ENCODE measurements at places on chromosomes 2 and 18.

GRCh38 chr2:229141424-229142025 lies 129.6 kb downstream of the PID1 start:
- DNase-seq, result no peak

- DNase-seq, result no peak
Measured at GRCh38 chr2:128632501-128632800, 313.8 kb upstream of the HS6ST1 start.

DNA sequence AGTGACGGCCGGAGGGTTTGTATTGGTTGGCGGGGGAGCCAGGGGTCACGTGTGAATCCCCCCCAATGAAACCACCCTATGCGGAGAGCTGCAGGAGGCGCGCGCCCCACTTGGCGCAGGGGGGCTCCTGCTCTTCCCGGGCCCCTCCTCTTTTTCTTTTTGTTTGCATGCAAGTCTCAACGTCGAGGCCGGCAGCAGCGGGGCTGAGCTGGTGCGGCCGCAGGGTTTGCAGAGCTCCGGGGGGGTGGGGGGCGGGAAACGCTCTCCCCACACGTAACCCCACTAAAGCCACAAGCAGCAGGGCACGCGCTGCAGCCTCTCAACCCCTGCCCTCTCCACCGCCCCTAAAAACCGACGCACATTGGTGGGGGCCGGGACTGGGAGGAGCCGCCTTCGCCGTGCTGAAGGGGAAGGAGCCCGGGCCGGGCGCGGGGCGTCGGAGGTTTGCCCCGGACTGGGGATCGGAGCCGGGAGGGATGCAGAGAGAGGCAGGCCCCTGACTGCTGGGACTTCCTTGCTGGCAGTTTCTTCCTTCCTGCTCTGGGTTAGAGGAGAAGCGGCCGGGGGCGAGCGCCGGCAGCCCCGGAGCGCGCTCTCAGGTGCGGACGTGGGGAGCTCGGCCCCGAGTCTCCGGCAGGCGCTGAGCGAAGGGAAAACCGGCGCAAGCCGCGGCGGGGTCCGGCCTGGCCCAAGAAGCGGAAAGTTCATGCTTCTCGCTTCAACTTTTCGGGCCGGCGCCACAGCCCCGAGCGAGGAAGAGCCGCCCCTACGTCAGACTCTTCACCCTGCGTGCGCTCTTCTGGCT lies 864 bp downstream of the LBH start:
- DNase-seq, result no peak

- no peak for DNase-seq
Measured at GRCh38 chr2:33363325-33364298, 112.8 kb upstream of the RASGRP3 start.

DNA sequence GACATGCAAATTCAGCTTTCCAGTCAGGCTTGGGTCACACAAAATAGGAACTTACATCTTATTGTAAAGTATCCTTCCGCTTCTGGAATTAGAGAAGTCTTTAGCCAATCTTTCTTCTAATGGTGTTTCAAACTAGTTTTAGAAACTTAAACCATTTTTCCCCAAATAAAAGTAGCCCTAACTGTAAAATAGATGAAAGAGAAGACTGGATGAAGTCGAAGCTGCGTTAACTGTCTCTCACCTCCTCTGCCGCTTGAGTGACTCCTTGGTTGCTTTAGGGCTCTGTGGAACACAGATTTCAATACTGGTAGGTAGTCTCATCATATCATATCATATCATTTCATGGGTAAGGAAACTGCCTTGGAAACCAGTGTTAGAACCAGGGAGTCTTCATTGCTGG lies 498.4 kb downstream of the XIRP2 start:
- no peak for DNase-seq

- DNase-seq, result no peak
Measured at GRCh38 chr2:63425606-63426005, 162.7 kb downstream of the WDPCP start.

GRCh38 chr2:163617517-163617916 lies 118.3 kb downstream of the FIGN start:
- no peak for DNase-seq

DNA sequence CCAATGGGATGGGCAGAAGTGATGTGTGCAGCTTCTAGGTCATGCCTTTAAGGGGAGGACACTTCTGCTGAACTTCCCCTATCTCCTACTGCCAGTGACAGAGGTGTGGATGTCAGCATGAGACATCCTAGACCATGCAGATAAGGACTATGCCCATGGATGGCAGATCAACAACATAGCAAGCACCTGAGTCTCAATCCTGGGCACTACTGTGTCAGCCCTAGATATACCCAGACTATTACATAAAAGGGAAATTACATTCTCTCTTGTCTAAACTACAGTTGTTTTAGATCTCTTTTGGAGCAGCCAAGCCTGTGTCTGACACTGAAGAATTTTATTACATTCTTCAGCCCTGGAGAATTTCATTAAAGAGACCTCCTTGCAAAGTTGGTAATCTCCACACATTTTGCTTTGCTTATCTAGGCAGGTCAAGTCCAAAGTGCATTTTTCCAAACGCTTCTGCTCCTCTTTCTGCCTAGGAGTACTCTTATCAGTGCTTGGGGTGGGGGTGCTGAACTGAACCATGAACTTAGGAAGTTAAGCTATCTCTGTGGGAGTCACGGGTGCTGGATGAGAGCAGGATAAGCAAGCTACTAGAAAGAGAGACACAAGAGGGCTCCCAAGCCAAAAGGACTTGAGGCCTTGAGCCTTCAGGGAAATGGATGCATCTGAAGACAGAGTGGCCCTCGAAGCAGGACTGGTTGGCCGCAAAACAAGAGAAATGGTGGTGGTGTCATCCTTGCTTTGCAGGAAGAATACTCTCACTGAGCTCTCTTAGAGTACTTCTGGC lies 95.2 kb upstream of the SPRED2 start:
- DNase-seq, result no peak

GRCh38 chr2:111618978-111619902 lies 264.8 kb downstream of the ANAPC1 start:
- DNase-seq, result no peak

DNA sequence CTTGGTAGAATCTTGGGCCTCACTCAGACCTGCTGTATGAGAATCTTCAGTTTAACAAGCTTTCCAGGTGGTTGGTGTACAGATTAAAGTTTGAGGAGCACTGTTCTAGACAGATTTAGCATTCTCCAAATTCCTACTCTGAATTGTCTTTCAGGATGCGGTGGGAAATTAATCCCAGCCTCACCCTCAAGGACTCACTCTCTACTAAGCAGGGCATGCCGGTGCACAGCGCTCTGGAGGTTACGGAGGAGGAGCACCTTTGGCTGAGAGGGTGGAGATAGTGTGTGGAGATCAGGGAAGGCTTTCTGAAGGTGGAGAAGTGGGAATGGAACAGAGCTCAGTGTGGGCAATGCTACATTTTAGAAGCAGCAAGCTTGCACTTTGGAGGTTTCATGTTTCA lies 359.2 kb downstream of the LRATD1 start:
- no peak for DNase-seq

GRCh38 chr2:75238670-75239330 lies 39.5 kb upstream of the TACR1 start:
- no peak for DNase-seq

GRCh38 chr2:44230378-44230777 lies 44.9 kb upstream of the SLC3A1 start:
- no peak for DNase-seq

GRCh38 chr2:40556293-40556692 lies 104.4 kb upstream of the SLC8A1 start:
- no peak for DNase-seq

- no peak for DNase-seq
Measured at GRCh38 chr18:78664048-78664447, 315.6 kb upstream of the SALL3 start.

GRCh38 chr18:49023271-49023937 lies 72.6 kb upstream of the SMAD7 start:
- DNase-seq, result no peak

- DNase-seq, result no peak
Measured at GRCh38 chr2:105515581-105516415, 116.9 kb upstream of the FHL2 start.

- no peak for DNase-seq
Measured at GRCh38 chr18:33839452-33840211, 261.6 kb downstream of the ASXL3 start.

DNA sequence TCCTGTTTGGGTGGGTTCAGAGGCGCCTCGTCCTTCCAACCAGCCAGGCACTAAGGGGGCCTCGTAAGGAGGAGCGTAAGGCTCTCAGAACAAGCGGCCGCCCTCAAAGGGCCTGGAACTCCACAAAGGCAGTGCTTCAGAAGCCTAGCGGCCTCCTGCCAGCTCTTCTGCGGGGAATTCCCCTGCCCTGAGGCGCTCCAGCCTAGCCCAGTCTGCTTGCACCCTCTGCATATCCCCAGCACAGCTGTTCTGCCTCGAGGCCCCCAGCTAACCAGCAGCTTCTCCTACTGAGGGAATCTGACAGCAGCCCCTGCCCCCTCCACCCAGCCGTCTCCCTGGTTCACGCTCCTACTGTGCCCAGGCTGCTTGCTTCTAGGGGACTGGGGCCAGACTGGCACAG lies 265.9 kb downstream of the TFCP2L1 start:
- DNase-seq, result no peak

- DNase-seq, result no peak
Measured at GRCh38 chr18:36307513-36307912, 10.0 kb downstream of the FHOD3 start.

DNA sequence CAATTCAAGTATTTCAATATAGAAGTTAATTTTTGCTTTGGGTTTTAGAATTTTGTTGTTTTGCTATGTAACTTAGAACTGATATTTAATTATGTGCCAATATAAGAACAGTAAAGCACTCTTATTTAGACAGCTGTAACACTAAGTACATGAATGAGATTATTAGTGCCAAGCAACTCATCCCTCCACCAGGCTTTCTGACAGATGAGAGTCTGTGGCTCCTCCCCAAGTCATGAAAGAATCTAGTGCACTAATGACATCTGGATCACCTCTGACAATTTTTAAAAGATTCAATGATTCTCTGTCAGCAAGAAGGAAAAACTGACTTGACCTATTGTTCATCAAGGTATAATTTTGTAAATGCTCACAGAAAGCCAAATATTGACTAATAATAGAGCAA lies 67.8 kb downstream of the TMEFF2 start:
- no peak for DNase-seq

DNA sequence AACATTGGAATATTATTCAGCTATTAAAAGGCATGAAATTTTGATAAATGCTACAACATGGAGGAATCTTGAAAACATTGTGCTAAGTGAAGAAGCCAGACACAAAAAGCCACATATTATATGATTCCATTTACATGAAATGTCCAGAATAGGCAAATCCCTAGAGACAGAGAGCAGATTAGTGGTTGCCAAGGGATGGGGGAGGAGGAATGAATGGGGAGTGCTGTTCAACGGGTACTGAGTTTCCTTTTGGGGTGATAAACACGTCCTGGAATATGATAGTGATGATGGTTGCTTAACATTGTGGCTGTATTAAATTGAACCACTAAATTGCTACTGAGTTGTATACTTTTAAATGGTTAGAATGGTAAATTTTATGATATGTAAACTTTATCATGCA lies 8.9 kb upstream of the TWSG1 start:
- DNase-seq, result no peak

DNA sequence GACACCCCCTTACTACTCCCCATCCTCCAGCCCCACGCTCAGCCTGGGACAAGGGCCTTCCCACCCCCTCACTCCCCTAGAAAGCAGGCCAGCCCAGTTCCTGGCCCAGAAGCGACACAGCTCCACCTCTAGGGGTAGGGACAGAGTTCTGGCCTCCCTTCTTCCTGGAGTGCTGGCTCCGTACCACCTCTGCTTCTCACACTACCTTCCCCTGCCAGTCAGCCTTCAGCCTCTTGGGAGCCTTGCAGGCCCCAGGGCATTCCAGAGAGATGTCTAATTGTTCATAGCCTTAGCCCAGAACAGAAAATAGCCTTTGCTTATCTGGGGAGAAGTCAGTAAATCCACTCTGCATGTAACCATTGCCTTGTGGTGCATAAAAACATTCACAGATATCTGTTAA lies 13.1 kb upstream of the CATIP start:
- DNase-seq, result no peak

- peak; percentile 68 for DNase-seq
Measured at GRCh38 chr2:106095478-106096298, 98.4 kb downstream of the UXS1 start.

DNA sequence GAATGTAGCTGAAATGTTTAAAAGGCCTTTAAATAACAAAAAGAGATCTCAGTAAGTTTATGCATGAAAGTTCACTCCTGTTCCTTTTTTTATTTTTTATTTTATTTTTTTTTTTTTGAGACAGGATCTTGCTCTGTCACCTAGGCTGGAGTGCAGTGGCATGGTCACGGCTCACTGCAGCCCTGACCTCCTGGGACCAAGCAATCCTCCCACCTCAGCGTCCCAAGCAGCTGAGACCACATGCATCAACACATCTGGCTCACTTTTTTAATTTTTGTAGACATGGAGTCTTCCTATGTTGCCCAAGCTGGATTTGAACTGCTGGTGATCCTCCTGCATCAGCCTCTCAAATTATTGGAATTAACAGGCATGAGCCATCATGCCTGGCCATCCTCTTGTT lies 84.3 kb downstream of the KANSL1L start:
- no peak for DNase-seq

- no peak for DNase-seq
Measured at GRCh38 chr2:16374671-16375070, 291.0 kb downstream of the CYRIA start.

DNA sequence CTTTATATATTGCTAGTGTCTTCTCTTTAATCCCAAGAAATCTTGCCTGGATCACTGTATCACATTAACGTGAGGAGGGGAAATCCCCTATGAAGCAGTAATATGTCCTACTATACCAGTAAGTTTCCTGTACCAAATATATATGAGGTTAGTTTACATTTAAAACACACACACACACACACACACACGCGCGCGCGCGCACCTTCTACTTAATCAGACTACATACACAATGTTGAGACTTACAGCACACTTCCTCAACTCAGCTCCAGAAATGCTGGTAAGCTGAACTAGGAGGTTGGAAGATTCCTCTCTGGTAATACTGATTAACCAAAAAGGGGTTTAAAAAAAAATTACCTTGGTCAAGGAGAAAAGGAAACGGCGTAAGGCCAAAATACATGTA lies 49.3 kb downstream of the USP34 start:
- DNase-seq, result no peak

GRCh38 chr2:45242161-45242741 lies 233.0 kb upstream of the SIX2 start:
- DNase-seq, result no peak

GRCh38 chr2:200086911-200087310 lies 131.5 kb downstream of the MAIP1 start:
- no peak for DNase-seq

DNA sequence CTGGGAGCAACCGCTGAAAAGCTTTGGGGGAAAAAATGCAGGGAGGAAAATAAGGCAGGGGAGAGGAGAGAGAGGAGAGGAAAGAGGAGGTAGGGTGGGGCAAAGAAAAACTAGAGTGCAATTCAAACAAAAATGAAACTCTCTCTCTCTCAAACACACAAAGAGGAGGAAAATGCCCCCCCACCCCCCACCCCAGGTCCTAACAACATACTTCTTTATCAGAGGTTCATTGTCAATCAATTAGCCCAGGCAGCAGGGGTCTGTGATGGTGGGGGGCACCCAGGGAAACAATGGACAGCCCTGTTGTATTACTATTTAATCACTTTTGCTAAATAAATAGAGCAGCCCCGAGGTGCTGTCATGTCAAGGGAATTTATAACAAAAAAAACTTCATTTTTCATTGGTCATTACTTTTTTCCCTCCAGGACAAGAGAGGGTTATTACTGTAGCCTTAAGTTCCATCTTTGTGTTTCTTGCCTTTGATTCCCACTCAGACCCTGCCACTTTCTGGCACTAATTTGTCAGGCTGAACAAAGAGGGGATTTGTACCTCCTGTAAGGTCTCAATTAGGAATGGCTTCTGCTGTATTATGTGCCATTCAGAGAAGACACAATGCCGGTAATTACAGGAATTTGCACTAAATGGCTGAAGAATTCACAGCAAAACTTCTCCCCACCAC lies 55.0 kb downstream of the PLEKHM3 start:
- DNase-seq, result no peak
